ENCODE measurements at places on chromosomes 16 and 17.

GRCh38 chr17:45688353-45688752 is 95.8 kb upstream of the CRHR1 start:
- DNase-seq: no peak

GRCh38 chr16:72939247-72939646 is 108.7 kb downstream of the ZFHX3 start:
- no peak for DNase-seq

DNA sequence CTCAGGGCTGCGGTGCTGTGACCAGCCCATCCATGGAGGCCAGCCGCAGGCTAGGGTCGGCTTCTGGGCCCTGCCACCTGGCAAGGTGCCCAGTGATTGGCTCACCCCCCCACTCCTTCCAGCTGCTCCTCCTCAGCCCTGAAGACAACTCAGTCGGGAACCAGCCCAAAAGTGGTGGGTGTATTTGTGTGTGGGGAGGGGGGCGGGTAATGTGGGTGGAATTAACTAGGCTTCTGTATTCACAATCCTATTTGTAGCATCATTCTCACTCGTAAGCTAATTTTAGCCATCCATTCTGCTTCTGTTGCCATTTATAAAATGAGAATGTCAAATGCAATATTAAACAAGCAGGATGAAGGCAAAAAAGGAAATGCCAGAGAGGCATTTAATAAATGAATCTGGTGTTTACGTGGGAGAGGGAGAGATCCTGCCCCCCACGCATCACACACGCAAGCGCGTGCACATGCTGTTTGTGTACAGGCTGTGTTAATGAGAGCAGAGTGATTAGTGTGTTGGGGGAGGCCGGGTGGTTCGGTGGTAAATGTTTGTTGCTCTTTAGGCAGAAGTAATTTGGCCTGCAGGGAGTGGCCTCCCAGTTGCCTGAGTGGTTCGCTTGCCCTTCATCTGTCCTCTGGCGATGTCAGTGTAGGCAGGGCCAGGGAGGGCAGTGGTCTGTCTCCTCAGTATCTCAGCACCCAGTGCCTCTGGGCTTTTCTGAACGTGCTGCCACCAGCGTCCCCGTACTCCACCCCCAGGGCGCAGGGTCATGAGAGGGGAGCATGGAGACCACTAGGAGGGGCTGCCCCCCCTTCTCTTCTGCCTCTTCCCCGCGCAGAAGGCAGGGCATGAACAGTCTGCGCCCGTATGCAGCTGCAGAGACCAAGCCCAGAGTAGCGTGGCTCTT is 140.1 kb downstream of the CCDC182 start:
- no peak for DNase-seq

DNA sequence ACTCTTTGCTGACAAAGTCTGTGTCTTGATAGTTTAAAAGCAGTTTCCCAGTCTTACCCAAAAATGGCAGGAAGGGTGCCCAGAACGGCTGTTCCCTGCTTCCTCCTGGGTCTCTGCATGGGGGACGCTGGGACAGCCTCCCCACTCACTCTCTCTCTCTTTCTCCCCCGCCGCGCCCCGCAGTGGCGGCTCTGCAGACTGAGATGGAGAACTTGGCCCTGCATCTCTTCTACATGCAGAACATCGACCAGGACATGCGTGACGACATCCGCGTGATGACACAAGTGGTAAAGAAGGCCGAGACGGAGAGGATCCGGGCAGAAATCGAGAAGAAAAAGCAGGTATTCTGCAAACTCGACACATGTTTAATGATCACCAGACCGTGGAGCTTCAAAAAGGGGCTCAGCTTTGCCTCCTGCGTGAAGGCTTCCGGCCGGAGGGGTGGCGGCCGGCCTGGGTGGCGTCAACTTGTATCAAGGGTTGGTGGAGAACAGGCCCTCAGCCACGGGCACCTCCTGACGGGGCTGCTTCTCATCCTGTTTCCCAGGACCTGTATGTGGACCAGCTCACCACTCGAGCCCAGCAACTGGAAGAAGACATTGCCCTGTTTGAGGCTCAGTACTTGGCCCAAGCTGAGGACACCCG is 22.0 kb downstream of the CCDC40 start:
- DNase-seq: no peak

DNA sequence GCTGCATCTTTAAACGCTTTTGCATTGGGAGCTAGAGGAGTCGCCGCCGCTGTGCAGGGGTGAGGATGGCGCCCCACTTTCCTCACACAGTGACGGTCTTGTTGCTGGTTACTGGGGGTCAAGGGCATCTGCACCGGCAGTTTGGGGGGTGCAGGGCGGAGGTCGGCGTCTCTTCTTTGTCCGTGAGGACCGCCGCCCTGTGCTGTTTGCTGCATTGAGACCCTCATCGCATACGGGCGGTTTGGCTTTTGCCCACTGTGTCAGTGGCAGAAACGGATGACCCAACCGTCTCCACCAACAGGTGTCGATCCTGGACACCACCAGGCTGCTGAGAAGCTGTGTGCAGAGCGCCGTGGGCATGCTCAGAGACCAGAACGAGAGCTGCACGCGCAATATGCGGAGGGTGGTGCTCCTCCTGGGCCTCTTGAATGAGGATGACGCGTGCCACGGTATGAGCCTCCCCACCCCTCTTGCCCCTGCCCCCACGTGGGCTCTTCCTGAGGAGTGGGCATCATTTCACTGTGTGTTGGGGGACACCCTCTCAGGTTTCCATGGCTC is 61.2 kb upstream of the ENDOV start:
- no peak for DNase-seq

GRCh38 chr17:36823850-36824677 is 113.2 kb upstream of the LHX1 start:
- no peak for DNase-seq

GRCh38 chr16:81442916-81443687 is 1.5 kb upstream of the CMIP start:
- no peak for DNase-seq

- no peak for DNase-seq
Observed at GRCh38 chr16:4344983-4345835, 5.9 kb downstream of the PAM16 start.

GRCh38 chr17:27985306-27985705 is 57.2 kb upstream of the NLK start:
- no peak for DNase-seq

- DNase-seq: no peak
Observed at GRCh38 chr17:31195305-31195704, 100.5 kb downstream of the NF1 start.

DNA sequence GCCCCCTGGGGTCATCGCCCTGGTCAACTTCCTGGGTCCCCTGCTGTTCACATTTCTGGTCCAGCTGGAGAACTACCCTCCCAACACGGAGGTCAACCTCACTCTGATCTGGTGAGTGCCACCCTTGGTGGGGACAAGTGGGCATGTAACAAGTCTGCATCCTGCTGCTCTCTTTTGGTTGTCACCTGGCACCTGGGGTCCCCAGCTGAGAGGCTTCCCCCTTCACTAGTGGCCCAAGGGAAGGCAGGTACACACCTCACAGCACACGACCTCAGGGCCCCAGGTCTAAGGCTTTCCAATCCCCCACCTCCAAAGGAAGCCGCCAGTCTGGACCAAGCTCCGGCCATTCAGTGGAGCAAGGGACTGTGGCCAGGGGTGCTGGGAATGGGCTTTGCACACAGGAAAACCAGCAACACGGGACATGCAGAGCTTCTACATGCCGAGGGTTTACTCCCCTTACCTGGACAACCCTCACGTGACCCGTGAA is 4.4 kb downstream of the TMC8 start:
- DNase-seq: no peak

DNA sequence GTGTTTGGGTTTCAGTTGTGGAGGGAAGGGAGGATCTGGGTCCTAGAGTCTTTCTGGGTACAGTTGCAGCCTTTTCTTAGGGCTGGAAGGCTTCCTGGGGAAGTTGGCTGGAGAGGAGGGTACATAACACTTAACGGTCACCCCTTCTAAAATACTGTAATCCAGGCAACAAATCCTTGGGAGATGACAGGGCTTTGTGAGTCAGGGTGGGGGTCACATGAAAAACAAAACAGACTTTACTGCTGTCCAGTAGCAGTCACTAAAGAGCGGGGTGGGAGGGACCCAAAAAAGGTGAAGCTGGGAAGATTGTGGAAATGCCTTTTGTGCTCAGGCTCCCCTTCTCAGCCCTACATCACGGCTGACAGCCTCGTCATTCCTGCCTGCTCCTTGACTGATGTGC is 6.3 kb downstream of the SAP30BP start:
- DNase-seq: no peak

DNA sequence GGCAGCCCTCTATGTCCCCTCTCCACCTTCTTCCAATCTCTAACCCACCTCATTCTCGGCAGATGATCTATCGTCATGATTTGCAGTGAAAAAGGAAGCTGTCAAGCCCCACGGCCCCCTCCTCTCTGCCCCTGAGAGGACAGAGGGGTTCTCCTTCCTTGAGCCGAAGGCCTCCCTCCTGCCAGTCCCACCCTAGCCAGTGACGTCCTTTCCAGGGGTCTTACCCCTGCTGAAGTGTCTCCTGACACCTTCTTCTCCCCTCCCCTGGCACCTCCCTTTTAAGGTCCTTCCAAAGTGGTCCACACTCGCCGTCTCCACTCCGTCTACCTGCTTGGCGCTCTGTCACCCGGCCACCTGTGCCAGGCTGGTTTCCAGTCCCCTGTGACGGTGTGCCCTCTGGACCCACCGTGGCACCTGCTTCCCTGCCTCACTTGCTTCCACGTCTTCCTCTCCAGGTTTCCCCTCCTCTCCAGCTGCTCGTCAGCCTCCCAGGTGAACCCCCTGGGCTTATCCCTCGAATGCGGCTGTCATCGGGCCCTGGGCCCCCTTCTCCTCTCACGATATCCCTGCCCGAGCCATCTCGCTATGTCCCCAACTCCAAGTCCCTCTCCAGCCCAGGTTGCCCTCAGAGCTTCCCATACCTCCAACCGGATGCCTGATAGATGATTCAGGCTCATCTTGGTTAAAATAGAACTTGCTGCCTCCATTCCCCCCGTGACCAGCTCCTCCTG is 5.7 kb downstream of the CCDC102A start:
- DNase-seq: no peak

DNA sequence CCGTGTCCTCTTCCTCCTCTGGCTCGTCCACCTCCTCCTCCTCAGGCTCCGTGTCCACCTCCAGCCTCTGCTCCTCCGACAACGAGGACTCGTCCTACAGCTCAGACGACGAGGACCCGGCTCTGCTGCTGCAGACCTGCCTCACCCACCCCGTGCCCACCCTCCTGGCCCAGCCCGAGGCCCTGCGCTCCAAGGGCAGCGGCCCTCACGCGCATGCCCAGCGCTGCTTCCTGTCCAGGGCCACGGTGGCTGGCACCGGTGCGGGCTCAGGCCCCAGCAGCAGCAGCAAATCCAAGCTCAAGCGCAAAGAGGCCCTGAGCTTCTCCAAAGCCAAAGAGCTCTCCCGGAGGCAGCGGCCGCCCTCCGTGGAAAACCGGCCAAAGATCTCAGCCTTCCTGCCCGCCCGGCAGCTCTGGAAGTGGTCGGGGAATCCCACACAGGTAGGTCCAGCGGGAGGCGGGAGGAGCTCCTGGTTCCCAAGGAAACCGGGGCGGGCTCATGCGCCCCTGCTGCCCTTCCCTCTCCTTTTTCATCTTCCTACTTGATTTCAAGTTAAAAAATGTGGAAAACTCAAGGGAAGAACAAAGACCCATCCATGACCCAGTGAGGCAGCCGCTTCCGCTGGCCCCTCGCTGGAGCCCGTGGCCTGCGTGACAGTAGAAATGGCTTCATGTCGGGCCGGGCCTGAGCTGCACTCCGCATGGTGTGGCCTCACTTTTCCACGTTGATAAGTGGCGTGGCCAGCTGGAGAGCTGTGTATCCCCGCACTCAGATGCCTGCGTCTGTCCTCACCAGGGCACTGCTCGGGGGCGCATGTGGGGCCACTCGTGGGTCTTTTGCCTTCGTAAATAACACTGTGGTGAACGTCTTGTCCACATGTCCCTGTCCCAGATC is 50.7 kb downstream of the ACTG1 start:
- DNase-seq: no peak

GRCh38 chr17:28285965-28286364 is 33.0 kb upstream of the TMEM97 start:
- no peak for DNase-seq

DNA sequence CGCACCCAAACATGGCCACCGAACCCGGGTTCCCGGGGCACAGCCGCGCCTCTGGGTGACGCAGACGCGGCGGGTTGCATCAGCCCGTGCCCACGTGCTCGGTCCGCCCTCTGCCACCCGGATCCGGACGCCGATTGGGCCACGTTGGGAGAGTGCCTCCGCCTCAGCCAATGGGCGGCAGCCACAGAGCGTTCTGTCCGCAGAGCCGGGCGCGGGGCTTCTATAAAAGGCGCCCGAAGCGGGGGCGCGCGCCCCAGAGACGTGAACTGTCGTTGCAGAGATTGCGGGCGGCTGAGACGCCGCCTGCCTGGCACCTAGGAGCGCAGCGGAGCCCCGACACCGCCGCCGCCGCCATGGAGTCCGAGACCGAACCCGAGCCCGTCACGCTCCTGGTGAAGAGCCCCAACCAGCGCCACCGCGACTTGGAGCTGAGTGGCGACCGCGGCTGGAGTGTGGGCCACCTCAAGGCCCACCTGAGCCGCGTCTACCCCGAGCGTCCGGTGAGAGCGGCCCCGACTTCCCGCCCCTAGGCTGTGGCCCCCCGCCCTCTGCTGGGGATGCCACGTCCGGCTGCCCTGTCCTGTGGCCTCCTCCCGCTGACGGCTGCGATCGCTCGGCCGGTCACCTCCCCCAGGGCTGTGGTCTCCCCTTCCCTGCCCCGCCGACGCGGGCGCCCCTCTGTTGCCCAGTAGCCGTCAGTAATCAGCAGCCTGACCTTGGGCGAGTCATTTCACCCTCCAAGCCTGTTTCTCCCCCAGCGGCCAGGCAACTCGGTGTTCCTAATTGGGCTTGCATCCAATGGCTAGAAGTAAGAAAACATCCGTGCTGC is at the start of gene HERPUD1:
TSS of gene HERPUD1 (plus strand) at position 251 of the 829 bp plus-strand sequence. CDS start at position 354, 103 bp downstream.
- DNase-seq: peak; percentile 97

GRCh38 chr16:24686678-24687077 is 42.8 kb upstream of the TNRC6A start:
- no peak for DNase-seq

DNA sequence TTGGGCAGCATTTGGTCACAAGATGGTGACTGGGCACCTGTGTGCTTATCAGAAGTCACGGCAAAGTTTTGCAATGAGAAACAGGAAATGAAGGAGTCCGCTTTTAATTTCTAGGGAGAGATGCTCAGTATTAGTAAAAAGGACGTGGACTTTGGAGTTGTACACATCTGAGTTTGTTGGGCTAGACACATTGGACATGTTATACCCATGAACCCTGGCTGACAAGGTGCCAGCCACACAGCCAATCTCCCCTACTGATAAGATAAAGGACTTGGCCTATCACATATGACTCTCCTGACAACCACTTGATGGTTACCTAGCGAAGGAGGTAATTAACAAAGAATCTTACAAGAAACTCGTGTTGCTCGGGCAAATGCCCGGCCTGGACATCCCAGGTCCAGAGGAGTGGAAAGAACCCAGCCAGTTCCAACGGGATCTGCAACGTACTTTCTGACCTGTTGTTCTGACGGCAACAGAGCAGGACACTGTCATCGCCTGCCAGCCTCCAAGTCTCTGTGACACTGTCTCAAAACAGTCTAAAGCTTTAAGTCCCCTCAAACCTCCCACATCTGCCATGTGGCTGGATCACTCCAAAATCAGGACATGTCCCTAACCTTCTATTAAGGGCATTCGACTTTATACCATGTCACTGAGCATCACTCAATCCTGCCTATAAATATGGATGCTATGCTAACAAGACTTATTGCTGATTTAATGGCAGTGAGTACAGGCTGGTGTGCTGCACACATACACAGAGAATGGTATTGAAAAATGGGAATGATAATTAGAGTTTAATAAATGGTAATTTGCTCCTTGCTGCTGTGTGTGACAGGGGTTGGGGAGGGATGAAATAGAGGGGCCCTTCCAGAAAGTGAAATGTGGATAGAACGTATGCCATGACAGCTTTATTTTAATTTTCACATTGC is 47.6 kb upstream of the LYRM9 start:
- DNase-seq: no peak

- no peak for DNase-seq
Observed at GRCh38 chr17:82553210-82553930, 33.8 kb downstream of the FOXK2 start.

Measured in stimulated activated CD8-positive, alpha-beta memory T cell treated with anti-CD3 and anti-CD28 coated beads, Interleukin-15, amount 100 ng/mL, for 24 hours (primary cell).